ENCODE measurements at places on chromosomes 1 and 21.
A peak's percentile ranks its signal among the peaks of the same experiment; 100 is the strongest.

DNA sequence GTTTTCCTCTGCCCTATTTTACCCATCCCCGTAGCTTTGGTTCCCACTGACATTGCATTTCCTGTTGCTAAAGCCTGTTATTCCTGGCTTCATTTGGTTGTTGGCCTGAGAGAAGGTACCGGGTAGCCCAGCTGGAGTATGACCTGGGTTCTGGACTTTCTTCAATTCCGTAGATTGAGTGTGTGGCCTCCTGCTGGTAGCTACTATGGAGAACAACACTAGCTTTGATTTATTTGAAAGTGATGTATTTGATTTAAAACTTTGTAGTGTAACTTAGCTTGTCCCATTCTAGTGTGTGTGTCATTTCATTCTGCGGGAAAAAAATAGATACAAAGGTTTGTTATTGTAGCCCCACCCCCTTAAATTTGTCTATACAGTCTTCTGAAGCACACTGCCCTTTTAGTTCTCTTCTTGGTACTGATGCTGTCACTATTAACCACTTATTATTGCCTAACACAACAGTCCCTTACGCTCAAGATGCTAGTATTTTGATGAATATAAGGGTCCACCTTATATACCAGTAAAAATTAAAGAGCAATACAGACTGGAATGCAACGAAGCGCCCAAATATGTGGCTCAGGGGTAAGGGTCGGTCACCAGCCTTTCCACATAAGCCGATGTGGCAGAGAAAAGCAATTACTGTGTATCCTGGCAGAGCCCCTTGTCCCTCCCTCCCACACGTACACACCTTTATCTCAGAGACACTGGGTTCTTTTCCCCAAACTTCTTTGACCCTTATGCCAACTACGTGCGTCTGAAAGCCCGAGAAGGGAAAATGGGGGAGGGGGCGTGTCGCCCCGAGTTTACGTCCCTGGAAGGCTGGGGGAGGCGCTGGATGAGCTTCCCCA, 643 bp upstream of the MOV10 start:
- DNase-seq: peak; percentile 41

DNA sequence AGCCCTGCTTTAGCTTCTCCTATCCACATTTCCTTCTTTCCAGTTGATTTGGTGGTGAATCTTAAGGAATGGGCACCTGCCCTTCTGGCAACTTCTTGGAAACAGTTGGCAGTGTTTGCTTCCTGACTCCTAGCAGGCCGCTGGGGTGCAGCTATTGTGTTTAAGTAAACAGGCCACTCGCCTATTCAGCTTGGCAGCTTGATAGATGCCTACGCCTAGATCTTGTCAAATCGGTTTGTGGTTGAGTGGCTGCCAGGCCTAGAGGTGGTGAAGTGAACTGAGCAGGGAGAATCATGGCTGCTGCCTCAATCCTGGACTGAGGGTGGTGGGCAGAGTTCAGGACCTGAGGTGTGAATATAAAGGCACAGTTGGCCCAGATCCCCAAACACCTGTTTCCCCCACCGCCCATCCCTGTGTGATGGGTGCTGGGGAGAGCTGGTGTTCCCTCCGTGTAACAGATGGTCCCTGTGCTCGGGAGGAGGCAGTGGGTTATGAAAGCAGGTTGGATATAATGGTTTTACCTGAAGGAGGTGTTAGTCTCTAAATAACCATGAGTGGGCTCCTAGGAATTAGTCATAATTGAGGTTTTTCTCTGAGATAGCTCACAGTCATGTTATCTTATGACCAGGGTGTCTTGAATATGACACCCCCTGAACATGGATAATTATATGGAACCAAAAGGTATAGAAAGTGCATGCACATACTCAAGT, 940 bp upstream of the PLA2G2C start:
- DNase-seq: peak; percentile 92

- no peak for DNase-seq
These were observed 216.0 kb downstream of the DYRK1A start for GRCh38 chr21:37582590-37582989.

- DNase-seq: peak; percentile 76
These were observed 807 bp downstream of the CEP85 start for GRCh38 chr1:26234644-26235370.

DNA sequence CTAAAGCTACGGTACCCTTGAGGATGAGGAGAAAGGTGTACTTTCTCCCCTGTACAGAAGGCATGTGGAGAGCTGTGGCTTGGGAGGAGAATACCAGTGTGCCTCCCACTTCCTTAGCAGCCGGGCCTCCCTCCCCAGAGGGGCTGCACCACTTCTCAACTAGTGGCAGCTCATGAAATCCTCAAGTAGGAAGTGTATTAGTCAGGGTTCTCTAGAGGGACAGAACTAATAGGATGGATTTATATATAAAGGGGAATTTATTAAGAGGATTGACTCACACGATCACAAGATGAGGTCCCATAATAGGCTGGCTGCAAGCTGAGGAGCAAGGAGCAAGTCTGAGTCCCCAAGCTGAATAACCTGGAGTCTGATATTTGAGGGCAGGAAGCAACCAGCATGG, 53.1 kb upstream of the PPP2R5A start:
- no peak for DNase-seq

DNA sequence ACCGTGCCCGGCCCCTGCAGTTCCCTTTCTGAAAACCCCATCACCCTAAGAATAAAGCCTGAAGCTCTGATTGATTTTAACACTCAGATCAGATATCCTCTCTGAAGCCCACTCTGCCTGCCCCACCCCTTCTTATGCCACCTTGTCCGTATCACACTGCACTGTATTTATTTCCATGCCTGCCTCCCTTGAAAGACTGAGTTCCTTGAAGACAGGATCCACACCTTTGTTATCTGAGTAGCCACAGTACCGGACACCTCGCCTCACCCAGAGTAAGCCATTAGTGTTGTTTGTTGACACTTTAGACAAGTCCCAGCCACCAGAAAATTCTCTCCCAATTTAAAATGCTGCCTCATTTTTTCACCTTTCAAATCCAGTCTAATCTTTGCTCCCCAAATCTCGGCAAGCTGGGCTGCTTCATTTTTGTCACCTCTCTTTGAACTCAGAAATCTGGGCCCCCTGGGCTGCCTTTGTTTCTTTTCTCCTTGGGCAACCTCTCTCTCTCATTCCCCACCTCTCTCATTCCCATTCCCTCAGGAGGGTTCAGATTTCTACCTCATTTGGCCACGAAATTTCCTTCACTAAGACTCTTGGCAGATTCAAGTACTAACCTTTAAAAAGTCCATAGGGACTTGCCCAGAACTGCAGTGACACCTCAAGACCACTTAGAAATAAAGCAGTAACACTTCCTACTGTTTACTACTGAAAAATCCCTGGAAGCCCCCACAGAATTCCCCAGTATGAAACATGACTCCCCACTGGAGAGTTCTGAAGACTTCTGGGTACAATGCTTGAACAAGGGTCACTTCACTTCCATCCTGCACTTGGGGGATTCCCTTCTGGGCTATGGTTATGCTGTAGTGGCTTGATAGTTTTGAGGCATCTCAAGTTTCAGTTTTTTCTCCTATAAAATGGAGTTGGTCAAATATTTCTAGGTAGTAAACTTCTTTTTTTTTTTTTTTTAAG, 8.7 kb upstream of the PPP1R15B start:
- peak; percentile 85 for DNase-seq

GRCh38 chr1:238466459-238466858, 575.7 kb upstream of the ZP4 start:
- no peak for DNase-seq

DNA sequence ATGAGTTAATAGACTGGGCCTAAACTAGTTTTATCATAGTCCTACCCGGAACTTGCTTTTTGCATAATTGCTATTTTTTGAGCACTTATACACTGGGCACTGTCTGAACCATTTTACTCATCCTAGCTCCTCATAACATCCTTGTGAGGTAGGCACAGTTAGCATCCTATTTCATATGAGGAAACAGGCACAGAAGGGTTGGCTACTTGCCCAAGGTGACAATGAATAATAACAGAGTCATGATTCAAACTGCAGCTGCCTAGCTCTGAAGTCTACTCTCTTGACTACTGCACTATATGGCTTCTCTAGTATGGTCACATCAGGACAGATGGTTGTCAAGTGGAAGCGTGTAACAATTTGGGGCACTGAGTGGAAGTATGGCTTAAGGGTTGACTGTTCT, 18.2 kb upstream of the RC3H1 start:
- DNase-seq: peak; percentile 97

DNA sequence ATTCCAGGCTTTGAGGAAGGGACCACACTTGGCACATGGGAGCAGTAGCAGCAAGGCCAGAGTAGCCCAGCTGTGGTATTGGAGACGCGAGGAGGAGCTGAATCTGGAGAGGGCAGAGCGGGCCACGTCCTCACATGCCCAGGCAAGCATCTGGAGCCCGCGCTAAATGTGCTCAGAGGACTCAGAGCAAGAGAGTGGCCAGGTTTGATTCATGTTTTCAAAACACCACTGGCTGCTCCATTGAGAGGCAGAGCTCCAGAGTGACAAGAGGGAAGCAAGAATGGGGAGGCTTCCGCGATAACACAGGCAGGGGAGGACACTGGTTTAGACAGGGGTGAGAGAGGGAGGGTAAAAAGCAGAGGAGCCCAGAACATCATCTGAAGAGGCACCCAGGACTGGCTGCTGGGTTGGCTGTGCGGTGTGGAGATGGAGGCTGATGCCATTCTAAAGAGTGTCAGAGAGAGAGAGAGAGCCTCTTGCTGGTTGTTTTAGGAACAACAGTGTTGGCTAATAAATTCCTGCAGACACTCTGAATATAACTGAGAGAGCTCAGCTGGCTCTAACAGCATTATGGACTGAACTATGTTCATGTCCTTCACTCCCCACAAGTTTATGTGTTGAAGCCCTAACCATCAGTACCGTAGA, 32.3 kb downstream of the RCAN1 start:
- peak; percentile 5 for DNase-seq

DNA sequence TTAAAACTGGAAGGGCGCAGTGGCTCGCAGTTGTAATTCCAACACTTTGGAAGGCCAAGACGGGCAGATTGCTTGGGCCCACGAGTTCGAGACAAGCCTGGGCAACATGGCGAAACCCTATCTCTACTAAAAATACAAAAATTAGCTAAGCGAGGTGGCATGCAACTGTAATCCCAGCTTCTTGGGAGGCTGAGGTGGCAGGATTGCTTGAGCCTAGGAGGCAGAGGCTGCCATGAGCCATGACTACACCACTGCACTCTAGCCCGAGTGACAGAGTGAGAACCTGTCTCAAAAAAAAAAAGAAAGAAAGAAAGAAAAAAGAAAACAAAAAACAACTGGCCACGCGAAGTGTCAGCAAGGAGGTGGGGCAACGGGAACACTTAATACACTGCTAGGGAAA, 6.3 kb downstream of the UBE2G2 start:
- peak; percentile 8 for DNase-seq

- DNase-seq: no peak
These were observed 25.1 kb downstream of the SHCBP1L start for GRCh38 chr1:182927693-182928433.

GRCh38 chr1:58780836-58781452, 2.9 kb downstream of the JUN start:
- peak; percentile 23 for DNase-seq

DNA sequence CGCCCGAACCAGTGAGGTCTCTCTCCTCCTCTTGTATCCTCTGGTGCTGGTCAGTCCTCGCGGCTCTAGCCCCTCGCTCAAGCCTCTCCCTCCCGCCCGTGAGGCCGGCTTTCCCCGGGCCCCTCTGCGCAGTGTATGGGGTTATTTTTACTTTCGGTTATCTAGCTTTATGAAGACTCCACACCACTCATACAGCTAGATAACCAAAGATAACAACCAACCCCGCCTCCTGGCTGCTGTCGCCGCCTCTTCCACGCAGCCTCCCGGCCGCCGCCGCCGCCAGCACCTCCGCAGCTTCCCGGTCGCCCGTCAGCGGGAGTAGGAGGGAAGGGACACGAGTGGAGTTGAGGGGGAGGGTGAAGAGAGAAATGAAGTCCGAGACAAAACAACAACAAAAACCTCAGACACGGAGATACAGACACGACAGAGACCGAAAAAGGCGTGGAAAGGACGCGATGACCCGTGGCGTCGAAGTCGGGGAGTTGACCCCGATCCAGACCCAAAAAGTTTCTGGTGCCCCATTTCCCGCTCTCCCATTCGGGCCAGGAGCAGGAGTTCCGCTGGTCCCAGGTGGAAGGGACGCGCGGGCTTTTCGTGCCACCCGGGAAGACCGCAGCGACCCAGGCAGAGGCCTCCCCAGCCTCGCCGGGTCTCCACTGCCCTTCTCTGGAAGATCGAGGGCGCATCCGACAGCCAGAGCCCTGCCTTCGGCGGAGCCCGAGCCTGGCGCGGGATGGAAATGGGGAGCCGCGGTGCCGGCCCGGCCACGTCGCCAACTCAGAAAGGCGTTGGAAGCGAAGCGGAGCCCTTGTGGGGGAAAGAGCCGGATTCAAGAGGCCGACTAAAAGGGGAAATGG, 51.4 kb downstream of the RHBG start:
- DNase-seq: no peak

DNA sequence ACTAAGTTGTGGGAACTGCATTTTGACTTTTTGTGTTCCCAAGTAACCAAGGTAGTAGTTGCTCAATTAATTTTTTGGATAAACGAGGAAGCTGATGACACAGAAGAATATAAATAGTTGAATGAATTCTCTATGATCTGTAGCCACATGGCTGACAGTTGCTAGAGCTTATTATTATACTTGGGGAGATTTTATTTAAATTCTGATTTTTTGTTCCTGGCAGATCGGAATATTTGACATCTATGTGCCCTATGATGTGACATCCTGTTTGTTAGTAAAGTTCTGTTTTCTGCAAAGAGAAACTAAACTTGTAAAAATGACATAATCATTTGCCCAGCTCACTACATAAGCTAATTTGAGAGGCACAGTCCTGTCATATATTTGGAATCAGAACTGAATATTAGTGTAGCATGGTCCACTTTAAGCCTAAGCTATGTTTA, 9.7 kb upstream of the LYST start:
- DNase-seq: no peak

GRCh38 chr1:185735701-185736064, 1.5 kb downstream of the HMCN1 start:
- DNase-seq: no peak

- DNase-seq: no peak
These were observed 294.9 kb downstream of the LRRIQ3 start for GRCh38 chr1:73903092-73903491.

DNA sequence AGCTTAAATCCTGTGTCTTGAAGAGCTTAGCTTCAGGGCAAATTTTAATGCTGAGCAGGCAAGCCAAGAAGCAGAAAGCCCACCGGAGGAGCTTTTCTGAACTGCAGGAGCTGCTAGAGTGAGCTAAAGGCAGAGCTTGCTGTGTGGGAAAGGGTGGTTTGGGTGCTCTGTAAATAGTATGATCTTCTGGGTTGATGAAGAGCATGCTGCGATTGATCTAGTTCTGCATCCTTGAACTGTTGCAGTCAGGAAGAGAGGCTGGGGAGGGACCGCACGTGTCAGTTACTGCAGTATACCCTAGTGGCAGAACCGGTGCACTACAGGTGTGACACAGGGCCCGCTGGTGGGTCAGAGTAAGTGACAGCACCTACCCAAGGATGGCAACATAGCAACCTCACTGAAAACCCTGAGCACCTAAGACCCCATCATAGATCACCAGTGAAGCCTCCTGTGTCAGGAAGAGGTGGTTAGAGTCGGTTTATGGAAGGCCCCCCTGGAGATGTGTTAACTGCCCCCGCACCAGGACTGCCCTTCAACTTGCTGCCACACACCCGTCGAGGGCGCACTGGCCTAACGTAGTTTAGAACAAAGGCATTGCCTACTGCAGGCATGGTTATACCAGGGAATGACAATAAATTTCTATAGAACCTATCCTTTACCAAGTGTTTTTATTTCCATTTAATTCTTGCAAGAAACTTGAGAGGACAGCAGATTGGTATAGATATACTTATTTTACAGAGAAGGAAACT, 146.0 kb upstream of the KIAA0040 start:
- DNase-seq: no peak
